ENCODE measurements at places on chromosomes 3 and 15.

GRCh38 chr3:13098192-13098988 lies 25.2 kb upstream of the IQSEC1 start:
- no peak for DNase-seq

DNA sequence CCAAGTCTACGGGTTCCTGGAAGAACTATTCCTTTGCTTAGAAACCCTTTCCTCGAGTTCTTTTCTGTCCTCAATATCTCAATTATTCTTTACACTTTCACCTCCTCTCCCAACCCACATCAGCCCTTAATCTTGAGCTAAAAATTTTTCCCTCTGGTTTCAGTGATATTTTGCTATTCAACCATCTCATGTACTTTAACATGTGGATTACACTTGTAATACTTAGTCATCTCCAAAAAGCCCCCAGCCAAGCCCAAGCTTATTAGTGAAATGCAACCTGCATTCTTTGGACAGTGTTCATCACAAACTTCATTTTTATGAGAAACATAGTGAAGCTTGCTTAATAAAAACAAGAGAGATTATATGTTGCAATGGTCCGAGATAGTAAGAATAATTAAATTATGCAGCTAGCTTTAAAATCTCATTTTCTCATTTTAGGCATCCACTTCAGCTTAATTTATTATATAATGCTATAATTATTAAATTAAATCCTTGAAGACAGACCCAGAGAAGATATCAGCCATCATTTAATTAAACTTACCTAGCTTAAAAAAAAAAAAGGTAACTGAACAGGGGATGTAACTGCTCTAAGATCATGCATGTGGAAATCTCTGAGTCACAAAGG lies 534.5 kb upstream of the TBL1XR1 start:
- DNase-seq = no peak

DNA sequence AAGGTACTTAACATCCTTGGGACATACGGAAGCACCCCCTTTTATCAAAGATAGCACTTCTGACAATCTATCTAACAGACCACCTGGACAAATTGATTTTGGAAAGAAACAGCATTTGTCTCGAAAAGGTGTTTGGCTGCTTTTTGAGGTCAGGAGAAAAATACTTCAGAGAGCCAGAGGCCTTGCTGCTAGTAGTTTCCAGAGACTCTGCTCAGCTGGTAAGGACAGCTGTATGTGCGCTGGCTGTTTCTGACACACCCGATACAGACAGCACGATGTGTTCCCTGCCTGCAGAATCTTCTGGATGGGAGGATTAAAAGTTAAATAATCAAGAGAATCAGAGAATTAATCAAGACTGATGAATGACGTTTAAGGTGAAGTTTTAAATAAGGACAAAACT lies 15.6 kb upstream of the GYG1 start:
- no peak for DNase-seq

- no peak for DNase-seq
These were observed 148.9 kb upstream of the IL12A start for GRCh38 chr3:159839561-159840379.

DNA sequence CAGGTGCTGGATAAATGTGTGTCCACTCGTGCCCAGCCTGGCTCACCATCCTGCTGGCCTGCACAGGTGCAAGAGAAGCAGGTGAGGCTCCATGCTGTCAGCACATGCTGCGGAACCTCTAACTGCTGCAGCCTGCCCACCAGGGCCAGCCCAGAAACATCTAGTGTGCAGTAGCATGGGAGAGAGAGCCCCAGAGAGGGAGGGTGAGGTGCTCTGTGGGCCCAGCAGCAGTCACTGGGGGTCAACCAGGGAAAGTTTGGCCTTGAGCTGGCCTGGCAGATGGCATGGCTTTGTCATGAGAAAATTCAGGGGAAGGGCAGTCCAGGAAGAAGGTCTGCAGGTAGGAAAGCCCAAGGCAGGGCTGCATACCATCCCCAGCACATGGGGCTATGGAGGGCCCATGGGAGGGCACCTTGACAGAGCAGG lies 18.2 kb upstream of the PRR23E start:
- no peak for DNase-seq

GRCh38 chr15:38859574-38859973 lies 295.0 kb upstream of the RASGRP1 start:
- DNase-seq = no peak
